ENCODE measurements at places on chromosomes 5 and 9.

GRCh38 chr9:25964239-25964638 lies 286.0 kb upstream of the TUSC1 start:
- no peak for DNase-seq

DNA sequence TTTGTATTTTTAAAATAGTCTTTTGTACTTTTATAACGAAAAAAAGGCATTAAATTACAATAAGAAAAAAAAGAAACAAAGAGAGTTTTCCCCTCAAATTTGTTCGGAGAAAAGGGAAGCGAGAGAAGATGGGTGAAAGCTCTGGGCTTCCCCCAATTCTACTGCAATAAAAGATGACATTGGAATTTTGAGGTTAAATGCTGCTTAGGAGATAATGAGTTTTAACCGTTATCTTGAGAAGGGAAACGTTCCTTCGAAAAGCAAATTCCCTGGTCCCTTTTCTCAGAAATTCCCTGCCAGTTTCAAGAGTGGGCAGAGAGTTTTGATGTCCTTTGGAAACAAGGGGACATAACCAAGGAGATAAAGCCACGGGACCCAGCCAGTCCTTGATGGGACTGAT lies 18.4 kb upstream of the ERGIC1 start:
- DNase-seq: no peak

GRCh38 chr5:59506285-59506877 lies 387.1 kb downstream of the PDE4D start:
- DNase-seq: no peak

DNA sequence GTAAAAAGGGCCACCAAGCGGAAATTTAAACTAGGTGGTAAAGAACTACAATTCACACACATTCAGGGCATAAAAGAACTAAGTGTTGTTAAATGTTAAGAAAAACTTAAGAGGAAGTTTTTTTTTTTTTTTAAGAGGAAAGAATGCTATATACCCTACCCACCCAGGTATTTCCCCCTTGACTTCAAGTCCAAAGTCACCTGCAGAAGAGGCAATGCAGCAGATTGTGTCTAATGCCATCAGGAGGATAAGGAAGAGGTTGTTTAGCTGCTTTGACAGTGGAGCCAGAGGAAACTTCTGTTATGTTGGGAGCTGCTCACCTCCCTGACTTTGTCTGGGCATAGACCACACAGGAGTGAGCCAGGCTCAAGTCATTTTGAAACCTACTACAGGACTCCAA lies 69.2 kb downstream of the MPDZ start:
- no peak for DNase-seq

- peak; percentile 9 for DNase-seq
Observed at GRCh38 chr5:173973616-173973969, 15.4 kb upstream of the C5orf47 start.

DNA sequence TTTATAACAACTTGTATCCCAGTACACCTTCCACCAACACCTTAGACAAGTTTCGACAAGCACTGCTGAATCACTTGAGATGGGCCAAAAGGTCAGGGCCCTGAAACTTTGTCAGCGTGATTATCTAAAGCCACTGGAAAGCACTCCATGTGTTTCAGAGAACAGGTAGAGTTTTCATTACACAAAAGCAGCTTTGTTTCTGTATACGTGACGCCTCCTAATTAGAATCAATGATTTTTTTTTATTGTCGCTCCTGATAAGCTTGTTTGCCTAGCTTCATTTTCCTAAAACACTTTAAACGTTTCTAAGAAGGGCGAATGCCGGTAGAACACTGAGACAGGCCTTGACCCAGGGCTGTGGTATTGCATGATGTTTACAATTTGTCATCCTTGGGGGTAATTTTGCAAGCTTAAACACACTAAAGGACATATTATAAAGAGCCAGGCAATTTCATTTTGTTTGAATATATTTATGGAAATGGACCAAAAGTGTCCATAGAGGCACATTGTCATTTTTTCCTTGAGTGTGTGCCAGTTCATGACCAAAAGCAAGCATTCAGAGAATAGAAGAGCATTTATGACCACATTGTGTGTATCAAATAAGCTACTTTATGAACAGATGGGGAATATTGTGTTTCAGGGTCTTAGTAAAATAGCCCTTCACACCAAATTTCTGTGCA lies 193.6 kb downstream of the GLIS3 start:
- DNase-seq: no peak

- no peak for DNase-seq
Observed at GRCh38 chr5:131854134-131854533, 57.3 kb upstream of the FNIP1 start.

GRCh38 chr5:150948539-150948938 lies 43.8 kb upstream of the ZNF300 start:
- DNase-seq: no peak

DNA sequence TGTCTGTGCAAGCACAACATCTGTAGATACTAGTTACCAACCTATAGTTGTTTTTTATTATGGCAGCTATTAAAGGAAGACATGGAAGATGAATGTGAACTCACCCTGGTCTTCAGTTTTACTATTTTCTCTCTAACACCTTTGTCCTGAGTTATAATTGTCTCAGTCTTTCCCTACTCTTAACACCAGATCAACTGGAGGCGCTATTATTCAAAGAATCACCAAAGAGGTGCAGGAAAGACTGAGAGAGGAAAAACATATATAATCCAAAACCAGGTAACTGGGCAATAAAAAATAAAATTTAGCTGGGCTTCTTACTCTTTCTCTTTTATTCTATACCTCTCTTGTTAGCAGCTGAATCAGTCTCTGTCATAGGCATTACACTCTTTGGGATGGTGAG lies 134.2 kb upstream of the C6 start:
- DNase-seq: no peak

DNA sequence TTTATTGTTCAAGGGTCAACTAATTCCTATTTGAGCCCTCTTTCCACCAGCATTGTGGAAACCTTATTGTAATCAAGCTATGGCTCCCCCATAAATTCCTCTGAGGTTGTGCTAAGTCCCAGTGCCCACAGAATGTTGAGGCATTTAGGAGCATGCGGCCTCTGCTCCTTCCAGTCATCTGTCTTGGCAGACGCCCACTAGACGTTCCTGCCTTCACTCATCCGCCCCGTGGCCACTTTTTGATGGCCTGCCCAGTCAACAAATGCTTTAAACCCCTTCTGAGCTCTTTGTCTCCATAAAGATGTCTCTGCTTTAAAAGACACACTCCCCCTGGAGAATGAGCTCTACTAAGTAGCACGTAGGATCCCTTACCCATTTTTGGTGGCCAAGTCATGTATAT lies 104.7 kb downstream of the GAS1 start:
- DNase-seq: no peak

DNA sequence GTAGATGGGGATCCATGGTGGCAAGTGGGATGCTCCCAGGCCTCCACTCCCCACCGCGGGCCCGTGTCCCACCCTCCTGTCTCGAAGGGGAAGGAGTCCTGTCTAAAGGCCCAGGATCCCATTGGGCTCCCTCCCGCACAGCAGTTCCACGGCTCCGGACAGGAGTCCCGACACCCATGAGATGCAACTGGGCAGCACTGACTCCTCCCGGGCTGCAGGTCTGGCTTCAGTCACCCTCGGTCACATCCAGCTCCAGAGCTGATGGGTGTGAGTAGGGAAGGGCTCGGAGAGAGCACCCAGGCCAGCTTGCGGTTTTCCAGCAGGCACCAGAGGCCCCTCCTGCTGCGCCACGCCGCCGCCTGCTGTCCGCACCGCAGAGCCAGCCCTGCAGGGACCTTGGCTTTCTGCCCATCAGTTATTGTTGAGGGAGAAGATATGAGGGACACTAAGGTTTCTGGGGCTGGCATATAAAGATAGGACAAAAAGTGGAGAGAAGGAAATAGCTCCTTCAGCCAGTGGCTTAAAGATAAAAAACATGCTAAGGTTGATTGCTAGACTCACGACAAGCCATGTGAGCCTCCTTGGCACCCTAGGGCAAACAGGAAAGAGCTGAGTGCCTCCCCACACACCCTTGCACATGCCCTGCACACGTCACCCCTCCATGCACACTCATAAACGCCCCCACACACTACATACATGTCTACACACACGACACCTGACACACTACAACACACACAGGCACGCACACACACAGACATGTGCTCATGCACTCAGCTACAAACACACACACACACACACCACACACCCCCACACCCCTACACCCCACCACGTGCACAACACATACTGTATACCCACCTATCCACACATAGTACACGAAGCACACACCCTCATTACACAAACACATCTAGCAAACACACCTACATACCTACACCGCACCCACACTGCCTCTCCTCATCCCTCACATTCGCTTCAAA lies 79.0 kb downstream of the AK8 start:
- peak; percentile 11 for DNase-seq

DNA sequence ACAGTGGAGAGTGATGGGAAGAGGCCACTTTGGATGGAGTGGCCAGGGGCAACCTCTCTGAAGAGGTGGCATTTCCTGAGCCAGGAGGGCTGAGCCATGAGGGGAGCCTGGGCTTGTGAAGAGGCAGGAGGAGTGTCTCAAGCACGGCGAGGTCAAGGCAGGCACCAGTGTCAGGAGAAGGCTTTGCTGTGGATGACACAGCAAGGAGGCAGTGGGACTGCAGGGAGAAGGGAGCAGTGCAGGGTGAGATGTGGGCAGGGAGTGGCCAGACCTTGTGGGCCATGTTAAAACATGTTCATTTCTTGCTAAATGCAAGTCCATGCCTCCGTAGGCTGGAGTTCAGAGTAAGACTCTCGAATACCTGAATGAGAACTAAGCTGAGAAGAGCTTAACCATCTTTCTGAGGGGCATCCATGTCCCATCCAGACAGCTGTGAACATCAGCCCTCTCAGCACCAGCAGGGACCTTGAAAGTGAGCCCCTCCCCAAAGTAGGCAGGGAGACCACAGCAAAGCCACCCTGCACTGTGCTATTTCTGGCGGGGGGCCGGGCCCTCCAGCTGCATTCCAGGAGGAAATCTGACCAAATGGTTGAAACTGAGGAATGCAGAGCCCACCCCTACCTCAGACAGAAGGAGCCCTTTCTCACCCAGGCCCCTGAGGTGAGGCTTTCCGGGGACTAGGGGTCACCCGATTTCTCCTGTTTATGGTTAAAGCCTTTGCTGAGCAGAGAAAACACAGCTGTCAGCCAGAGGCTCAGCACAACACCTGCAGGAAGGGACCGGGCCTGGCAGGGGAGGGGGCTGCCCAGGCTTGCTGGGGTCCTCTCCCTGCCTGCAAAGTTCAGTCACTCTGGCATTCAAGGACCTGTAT lies 16.1 kb upstream of the ARSI start:
- no peak for DNase-seq

DNA sequence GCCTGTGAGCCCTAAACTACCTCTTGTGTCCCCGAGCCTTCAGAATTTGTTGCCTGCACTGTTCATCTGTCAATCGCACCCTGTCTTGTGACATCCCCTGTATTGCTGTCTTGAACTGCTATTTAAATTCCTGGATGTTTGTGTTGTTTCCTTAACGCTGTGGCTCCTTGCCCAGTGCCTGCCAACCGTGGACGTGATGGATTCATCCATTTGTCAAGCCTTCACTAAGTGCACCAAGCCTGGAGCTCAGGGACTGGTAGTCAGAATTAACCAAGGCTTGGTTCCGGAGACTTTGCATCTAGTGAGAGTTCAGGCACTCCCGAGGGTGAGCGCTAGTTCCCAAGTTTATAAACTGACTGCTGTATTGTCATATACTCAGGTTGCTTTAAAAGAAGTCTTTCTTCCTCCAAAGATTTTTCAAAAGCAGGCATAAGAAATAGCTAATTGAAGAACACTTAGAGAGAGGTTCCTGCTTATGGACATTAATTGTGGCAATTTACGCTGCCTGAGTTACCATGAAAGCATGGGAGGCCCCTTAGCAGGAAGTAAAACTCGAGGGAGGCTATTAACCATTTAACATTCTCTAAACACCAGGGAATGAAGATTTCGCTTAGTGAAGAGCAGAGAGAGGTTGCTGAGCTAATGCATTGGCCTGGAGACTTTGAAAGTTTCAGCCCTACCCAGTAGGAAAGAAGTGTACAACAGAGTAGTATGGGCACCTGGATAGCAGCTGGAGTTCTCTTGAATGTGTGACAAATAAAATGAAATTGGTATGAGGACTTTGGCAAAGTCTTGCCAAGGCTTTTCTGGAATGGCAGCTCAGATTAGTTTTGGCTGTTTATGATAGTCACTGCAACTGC lies 29.0 kb downstream of the RGS3 start:
- no peak for DNase-seq

- no peak for DNase-seq
Observed at GRCh38 chr9:114834386-114834785, 28.5 kb upstream of the TNFSF15 start.

GRCh38 chr9:130579738-130580463 lies 524 bp downstream of the FUBP3 start:
- DNase-seq: no peak

- no peak for DNase-seq
Observed at GRCh38 chr9:3507395-3508077, 18.3 kb downstream of the RFX3 start.

- DNase-seq: no peak
Observed at GRCh38 chr9:1267141-1267570, 217.0 kb downstream of the DMRT2 start.

DNA sequence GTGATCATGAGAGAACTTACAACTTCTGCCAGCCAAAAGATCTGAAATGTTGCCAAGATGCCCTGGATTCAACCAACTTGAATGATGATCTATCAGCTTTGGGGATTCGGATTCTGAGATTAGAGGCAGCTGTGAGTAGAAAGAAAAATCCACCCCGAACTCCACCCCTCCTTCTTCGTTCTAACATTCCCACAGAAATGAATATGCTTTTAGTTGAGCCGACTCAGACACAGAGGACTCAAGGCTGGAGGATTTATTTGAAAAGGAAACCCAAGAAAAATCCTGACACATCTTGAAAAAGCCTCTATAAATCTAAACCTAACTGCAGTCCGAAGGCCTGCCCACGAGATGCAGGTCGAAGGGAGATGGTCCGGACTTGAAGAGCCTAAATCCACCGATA lies 275.0 kb downstream of the GAS1 start:
- DNase-seq: no peak

GRCh38 chr5:639253-639530 lies 27.1 kb downstream of the CEP72 start:
- no peak for DNase-seq

DNA sequence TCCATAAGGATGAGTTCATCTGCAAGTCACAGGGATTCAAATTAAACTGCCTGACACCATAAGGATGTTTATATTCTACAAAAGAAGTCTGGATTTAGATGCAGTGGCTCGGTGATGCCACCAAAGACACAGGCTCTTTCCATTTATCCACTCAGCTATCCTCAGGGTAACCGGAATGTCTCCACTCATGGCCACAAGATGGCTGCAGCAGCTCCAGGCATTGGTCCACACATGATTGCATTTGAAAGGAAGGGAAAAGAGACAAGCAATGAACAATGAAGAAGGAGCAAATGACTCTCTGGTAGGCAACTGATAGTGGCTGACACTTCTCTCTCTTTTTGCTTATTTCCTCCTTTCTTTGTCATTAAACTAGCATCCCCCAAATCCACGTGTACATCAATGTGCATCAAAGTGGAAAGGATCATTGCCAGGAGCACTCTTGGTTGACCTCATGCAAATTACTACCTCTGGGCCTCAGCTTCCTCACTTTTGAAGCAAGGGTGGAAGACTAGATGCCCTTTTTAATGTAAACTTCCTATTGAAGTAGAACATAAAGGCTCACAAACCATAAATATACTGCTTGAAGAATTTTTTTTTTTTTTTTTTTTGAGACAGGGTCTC lies 7.2 kb upstream of the SNX30 start:
- no peak for DNase-seq

Data from stimulated activated naive CD8-positive, alpha-beta T cell treated with anti-CD3 and anti-CD28 coated beads, Interleukin-15, Interleukin-2, amounts not matched to agents 100 U/mL and 50 U/mL, for 24 hours (primary cell).